ENCODE measurements at places on chromosomes 1 and 21. TPM values are rescaled to one million over a fixed set of nuclear protein-coding genes. Genes with fewer than 3 reads are reported as not detected.

C1orf53 gene
- 5.7 TPM for total RNA-seq

KCNA2 gene
- total RNA-seq, result 0.02 TPM

OPTC gene
- total RNA-seq, result not detected

CACNA1S gene
- not detected for total RNA-seq

TMEM61 gene
- 0.99 TPM for total RNA-seq

AKR7A3 gene
- 0.15 TPM for total RNA-seq

SPATA17 gene
- 2.1 TPM for total RNA-seq

KANK4 gene
- 0.28 TPM for total RNA-seq

RXFP4 gene
- total RNA-seq, result not detected

RNU5D-1 gene
- not detected for total RNA-seq

ZFP69 gene
- total RNA-seq, result not detected

NECTIN4 gene
- 1.9 TPM for total RNA-seq
